Nephron progenitor cell (in vitro differentiated cells): ENCODE measurements at places on chromosomes 11 and 22.
A peak's percentile ranks its signal among the peaks of the same experiment; 100 is the strongest.

DNA sequence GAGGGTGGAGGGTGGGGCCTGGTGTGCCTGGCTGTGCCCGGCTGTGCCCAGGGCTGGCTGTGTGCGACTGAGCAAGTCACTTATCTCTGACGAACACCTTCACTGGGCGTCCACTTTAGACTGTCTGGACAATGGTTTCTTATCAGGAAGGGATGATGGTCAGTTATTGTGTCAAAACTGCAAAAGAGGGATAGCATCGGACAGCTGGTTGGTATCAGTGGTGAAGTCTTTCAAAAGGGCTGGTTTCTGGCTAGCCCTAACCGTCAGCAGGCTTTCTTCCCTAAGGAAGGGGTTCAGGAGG lies 4.1 kb upstream of the MGAT3 start:
- DNase-seq = no peak

GRCh38 chr11:93288767-93289166 lies 41.8 kb upstream of the DEUP1 start:
- DNase-seq = no peak

- DNase-seq = no peak
Measured at GRCh38 chr22:39308614-39309363, 10.6 kb downstream of the RPL3 start.

DNA sequence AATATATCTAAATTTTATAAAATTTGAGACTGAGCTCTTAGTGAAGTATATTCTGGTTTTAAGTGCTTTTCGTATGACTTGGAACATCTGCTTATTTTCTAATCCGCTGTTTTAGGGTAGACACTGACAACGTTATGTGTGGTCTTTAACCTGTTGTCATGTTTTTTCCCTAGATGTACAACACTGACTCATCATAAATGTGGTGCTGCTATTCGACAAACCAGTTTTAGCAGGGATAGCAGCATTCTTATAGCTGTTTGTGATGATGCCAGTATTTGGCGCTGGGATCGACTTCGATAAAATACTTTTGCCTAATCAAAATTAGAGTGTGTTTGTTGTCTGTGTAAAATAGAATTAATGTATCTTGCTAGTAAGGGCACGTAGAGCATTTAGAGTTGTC lies 23.8 kb upstream of the HIKESHI start:
- no peak for DNase-seq

GRCh38 chr22:38707346-38707745 lies 1.6 kb downstream of the GTPBP1 start:
- DNase-seq = no peak

DNA sequence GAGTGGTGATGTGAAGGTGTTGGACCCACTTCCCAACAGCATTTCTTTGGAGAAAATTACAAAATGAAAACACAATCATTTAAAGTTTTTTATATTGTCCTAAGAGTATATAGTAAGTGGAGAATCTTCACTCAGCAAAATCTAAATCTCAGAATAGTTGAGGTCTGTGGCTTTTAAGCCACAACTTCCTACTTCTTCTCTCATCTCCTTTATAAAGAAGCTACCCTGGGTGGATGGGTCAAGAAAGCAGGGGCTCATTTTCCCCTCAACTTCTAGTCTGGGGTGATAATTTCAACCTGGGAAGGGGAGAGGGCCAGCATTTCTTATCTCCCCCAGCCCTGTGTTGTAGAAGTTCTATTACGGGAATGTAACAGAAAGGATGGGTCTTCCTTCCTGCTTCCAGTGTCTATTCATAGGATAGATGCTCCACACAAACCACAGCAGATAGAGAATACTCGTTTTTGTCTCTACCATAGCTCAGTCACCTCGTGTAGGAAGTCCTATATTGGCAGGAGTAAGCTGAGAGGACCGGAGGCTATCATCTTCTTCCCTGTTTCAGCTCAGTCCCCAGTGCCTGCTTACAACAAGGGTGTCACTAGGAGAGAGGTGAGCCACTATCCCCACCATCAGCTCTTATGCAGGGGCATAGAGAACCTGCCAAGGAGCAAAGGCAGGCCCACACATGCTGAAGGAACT lies 341.5 kb downstream of the CASP12 start:
- DNase-seq = no peak

GRCh38 chr11:124214027-124214426 lies 26.9 kb upstream of the OR8G1 start:
- no peak for DNase-seq

- DNase-seq = no peak
Measured at GRCh38 chr22:42160251-42160650, 29.6 kb upstream of the CYP2D6 start.

DNA sequence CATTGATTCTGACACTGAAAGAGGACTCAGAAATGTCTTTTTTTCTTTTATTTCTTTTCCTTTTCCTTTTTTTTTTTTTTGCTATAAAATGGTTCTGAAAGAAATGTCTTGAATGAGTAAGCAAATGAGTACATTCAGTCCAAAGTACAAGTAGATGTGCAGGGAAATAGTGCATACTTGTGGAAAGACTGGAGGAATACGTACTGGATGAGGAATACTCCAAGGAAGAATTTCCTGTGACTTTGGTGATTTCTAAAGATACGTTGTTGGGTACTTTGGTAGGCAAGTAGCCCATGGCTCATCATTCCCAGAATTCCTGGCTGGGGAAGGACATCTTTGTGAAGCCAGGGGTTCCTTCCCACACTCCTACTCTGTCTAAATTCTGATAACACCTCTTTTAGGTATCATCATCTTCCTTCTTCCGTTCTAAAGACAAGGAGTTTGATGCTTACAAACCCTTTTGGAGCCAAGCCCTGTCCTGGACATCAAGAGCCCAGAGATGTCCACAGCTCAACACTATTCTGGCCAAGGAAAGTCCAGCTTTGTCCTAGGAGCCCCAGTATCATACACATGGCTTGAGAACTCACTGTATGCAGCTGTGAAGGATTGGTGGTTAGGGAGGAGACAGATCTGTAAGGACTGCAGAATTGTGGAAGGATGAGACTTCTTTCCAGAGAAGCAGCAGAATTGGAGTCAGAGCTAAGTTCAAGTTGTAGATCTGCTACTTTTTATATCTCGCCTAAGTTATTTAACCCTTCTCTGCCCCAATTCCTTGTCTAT lies 4.8 kb upstream of the NUP98 start:
- no peak for DNase-seq

DNA sequence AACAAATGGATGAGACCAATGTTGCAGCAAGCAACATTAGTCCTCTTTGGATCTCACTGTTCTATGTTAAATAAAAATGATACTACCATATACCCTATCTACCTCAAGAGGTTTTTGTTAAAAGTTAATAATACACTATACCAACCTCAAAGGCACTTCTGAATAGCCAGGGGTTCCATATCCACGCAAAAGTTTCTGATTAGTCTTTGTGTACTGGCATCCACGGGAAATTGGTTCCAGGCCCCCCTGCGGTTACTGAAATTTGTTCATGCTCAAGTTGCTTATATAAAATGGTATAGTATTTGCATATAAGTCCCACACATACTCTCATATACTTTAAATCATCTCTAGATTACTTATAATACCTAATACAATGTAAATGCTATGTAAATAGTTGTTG lies 585.7 kb downstream of the INSC start:
- DNase-seq = no peak

- DNase-seq = no peak
Measured at GRCh38 chr11:62267576-62267975, 2.4 kb upstream of the SCGB2A2 start.

DNA sequence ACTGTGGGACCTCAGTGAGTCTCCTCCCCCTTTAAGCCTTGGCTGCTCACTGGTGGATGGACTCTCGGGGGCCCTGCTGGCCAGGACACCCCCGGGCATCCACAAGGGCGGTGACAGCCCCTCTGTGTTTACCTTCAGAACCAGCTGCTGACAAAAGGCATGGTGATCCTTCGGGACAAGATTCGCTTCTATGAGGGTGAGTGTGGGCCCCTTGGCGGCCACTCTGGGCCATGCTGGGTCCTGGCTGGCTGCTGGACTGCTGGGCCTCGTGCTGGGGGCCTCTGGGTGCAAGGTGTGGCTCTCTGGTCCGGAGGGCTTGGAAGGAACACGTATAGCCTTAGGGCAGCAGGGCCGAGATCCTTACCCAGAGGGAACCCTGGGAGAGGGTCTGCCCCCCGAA lies 24.4 kb downstream of the PRR5 start:
- DNase-seq = no peak

DNA sequence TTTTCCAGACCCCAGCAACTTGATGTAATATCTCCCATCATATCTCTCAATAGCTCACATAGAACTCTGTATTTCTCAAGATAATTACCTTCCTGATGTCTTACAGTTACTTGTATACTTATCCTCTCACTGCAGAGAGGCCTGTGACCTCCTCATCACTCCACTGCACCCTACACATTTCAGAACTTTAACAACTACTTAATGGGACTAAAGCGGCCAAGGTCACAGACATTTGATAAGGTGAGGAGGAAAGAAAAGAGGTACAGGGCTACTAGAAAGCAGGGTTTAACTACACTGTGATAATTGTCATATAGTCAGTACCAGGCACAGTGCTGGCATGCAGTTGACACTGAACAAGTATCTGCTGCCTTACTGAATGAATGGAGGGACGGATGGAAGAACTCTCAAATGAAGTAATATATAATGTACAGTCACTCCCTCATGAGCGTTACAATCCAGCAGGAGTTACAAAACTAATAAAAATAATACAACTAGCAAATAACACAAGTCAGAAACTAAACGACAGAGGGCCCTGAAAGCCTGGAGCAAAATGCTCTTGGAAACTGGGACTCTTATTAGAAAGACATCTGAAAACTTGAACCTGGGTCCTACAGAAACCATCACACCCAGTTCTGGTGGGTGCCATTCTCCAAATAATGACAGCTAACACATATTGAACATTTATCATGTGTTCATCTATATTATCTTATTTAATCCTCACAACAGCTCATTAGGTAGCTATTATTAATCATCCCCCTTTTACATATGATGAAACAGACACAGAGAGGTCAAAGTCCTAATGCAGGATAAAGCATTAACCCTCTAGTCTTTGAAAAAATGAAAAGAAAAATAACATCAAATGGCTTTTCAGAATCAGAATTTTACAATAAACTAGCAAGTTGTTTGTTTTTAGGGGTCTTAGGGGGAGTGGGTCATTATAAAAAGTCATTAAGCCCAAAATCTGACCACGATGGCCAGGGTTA lies 14.3 kb downstream of the PI4KA start:
- no peak for DNase-seq

- peak; percentile 27 for DNase-seq
Measured at GRCh38 chr22:32475468-32476010, 928 bp downstream of the FBXO7 start.

- DNase-seq = no peak
Measured at GRCh38 chr11:15179167-15179566, 64.4 kb downstream of the INSC start.

DNA sequence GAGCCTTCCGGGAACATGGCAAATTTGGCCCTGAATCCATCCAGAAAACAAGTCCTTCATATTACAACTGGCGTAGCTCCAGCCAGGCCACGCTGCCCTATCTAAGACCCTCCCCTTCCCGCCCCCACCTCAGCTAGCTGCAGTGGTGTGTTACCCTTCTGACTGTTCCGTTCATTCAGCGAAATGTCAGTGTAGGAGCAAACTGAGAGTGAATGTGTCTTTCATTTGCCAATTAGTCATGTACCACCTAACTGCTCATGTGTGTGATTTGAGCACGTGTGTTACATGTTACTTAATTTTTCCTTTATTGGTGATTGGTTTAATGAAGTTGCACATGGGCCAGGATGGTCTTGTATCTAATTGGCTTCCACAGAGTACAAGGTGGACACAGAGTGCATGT lies 34.8 kb upstream of the POU2AF1 start:
- no peak for DNase-seq

DNA sequence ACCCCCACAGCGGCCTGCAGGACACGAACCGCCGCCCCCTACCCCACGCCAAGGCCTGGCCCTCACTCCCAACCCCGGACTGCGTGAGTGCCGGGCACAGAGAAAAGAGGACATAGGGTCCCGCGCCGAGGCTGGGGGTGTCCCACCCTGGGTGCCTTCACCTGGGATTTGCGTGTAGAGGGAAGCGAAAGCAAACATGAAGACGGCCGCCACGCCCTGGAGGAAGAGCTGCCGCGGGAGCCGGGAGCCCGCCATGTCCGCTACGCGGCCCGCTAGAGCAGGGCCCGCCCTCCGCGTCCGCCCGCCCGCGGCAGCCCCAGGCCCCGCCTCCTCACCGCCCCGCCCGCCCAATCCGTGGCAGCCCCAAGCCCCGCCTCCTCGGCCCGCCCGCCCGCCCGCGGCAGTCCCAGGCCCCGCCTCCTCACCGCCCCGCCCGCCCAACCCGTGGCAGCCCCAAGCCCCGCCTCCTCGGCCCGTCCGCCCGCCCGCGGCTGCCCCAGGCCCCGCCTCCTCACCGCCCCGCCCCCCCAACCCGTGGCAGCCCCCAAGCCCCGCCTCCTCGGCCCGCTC lies at the start of gene LMF2:
TSS of gene LMF2 (minus strand) at position 282 of the 570 bp plus-strand sequence. CDS start at position 255, 27 bp downstream.
- peak; percentile 96 for DNase-seq

GRCh38 chr22:35660291-35661127 lies 12.3 kb downstream of the APOL6 start:
- DNase-seq = no peak
